Activated T-cell treated with anti-CD3 and anti-CD28 coated beads, Interleukin-2, amount 50 U/mL, for 72 hours (primary cell): ENCODE measurements at places on chromosomes 4 and X. TPM values are rescaled to one million over a fixed set of nuclear protein-coding genes. Genes with fewer than 3 reads are reported as not detected.
A peak's percentile ranks its signal among the peaks of the same experiment; 100 is the strongest.

GRCh38 chr4:37667197-37668100 lies 18.7 kb downstream of the RELL1 start:
- DNase-seq, result no peak

GRCh38 chr4:180280076-180280475 lies 1963.1 kb upstream of the TENM3 start:
- DNase-seq, result no peak

Gene PHKA1
- 7.5 TPM for total RNA-seq

GRCh38 chr4:188245651-188246050 lies 106.4 kb downstream of the TRIML1 start:
- DNase-seq, result no peak

Gene STK26
- 73.4 TPM for total RNA-seq

Gene NXF3
- total RNA-seq, result not detected

- peak; percentile 19 for DNase-seq
Observed at GRCh38 chr4:27684610-27685011, 824.0 kb downstream of the STIM2 start.

DNA sequence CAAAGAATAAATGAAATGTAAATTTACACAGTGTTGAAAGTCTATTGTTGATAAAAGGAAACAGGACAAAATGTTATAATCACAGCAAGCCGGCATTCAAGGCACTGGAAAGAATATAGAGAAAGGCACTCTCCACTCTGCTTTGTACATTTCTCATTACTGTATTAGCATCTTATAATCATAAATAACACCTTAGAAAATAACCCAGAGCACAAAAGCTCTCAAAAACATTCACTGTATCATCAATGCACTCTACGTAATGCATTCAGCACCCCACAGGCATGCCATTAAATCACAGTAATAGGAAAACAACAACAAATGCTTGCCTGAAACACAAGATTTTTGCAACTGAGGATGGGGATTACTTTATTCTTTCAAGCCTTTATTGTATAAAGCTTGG lies 75.3 kb upstream of the TRPC3 start:
- DNase-seq, result no peak

DNA sequence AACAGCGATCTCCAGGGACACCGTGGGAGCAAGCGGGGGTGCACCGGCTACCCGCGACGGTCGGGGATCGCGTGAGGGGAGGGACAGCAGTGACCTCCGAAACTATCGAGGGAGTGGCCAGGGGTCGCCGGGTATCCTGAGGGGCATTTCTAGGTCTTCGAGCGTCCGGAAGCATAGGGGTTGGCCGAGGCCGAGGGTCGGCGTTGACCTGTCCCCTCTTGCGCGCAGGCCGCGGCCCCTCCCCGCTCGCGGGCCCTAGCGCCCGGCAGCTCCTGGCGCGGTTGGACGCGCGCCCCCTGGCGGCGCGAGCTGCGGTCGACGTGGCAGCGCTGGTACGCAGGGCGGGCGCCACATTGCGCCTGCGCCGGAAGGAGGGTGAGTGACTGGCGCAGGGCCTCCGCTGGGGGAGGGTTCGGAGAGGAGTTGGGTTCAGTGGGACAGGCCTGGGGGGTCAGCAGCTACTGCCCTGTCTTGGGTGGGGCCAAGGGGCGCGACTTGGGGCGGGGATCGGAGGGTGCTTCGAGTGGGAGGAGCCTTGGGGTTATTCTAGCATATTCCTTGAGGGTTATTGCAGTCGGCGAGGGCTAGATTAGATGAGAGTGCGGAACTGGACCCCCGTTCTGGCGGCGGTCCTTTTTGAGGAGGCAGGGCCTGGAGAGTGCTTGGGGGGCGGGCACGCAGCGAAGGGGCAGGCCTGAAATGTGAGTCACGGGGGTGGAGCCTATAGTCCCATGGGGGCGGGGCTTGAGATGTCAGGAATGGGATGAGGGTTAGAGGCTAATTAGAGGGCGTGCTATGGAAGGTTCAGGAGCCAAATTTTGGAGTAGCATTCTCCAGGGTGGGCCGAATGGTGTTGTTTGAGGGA lies 1.2 kb downstream of the MAGIX start:
- DNase-seq, result peak; percentile 88

DNA sequence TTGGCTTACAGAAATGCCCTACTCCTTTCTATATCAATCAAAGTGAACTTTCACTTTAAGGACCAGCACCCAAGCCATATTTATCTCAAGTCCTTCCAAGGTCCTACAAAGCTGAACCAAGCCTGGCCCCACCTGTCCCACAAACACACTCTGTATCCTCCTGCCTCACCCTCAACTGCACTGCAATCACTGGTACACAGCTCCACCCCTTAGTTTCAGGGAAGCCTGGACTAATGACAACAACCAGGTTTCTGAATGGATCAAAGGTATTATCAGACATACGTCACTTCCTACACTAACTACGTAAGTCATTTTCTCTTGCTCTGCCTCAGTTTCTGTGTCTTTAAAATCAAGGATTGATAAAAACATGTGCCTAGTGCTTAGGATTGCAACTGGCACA lies 205.6 kb upstream of the HS3ST1 start:
- no peak for DNase-seq

GRCh38 chrX:15674841-15675489 lies 10.4 kb upstream of the CLTRN start:
- peak; percentile 96 for DNase-seq

GRCh38 chr4:38943343-38943742 lies 75.7 kb downstream of the FAM114A1 start:
- no peak for DNase-seq

Gene COL25A1
- 0.14 TPM for total RNA-seq

GRCh38 chr4:159983082-159983481 lies 880.2 kb downstream of the RAPGEF2 start:
- DNase-seq, result no peak

GRCh38 chr4:140046016-140046415 lies 108.0 kb downstream of the MAML3 start:
- no peak for DNase-seq

Gene KCND1
- 7.6 TPM for total RNA-seq

Gene CITED1
- 0.38 TPM for total RNA-seq

DNA sequence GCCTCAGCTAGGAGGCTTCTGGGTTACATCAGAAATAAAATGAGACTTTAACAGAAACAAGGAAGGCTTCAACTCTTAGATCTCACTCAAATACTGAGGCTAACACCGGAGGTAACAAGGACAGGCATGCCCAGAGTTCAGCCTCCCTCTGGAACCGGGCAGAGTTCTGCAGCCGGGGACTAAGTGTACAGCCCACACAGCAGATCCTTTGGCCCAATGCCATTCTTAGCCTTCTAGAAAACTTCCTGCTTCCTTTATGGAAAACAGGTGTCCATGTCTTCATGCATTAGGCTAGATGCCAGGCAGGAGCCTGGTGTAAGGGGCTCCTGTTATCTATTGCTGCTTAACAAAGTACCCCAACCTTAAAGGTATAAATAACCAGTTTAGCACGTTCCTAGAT lies 369.7 kb downstream of the BCOR start:
- DNase-seq, result no peak

- peak; percentile 35 for DNase-seq
Observed at GRCh38 chr4:40340030-40340429, 4.9 kb downstream of the CHRNA9 start.
